Endodermal cell (in vitro differentiated cells): ENCODE measurements at places on chromosomes 12 and 14.

DNA sequence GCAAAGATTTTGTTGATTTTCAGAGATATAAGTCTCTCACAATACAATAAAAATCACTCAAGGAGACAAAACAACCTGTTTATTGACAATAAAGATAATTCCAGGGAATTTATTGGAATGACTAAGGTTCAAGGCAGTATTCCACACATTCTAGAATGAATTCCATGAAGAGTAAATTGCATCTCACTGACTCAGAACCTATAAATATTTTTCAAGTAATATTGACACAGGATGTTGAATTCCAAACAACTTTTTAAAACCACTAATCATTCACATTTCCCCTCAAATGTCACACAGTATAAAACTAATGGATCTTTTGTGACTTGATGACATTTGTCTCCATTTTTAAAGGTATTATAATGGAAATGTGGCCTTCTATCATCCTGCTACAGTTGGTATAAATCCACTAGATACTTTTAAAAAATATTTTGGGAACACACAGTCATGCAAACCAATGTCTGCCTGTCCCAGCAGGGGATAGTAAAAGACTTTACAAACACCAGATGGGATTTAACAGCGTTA, 42.1 kb upstream of the LGR5 start:
- H3K36me3 ChIP-seq = no peaks in the 10 kb centered on the region
- peaks cover 2% of the 10 kb centered on the region for H3K4me1 ChIP-seq
- H3K4me3 ChIP-seq = no peak overlapping the region
- DNase-seq = no peak
- no peak overlapping the region for H3K27ac ChIP-seq

GRCh38 chr14:22837114-22837749, 847 bp downstream of the MMP14 start:
- peak; percentile 80 for DNase-seq
- peaks cover 59% of the 10 kb centered on the region for H3K36me3 ChIP-seq
- no peaks in the 10 kb centered on the region for H3K27me3 ChIP-seq
- H3K27ac ChIP-seq = peak overlapping the region; percentile 71

GRCh38 chr12:96194576-96194889, 358 bp downstream of the ELK3 start:
- no peaks in the 10 kb centered on the region for H3K27me3 ChIP-seq
- H3K4me1 ChIP-seq = no peaks in the 10 kb centered on the region
- no peak overlapping the region for H3K27ac ChIP-seq
- H3K4me3 ChIP-seq = peak overlapping the region; percentile 89
- no peak for DNase-seq

DNA sequence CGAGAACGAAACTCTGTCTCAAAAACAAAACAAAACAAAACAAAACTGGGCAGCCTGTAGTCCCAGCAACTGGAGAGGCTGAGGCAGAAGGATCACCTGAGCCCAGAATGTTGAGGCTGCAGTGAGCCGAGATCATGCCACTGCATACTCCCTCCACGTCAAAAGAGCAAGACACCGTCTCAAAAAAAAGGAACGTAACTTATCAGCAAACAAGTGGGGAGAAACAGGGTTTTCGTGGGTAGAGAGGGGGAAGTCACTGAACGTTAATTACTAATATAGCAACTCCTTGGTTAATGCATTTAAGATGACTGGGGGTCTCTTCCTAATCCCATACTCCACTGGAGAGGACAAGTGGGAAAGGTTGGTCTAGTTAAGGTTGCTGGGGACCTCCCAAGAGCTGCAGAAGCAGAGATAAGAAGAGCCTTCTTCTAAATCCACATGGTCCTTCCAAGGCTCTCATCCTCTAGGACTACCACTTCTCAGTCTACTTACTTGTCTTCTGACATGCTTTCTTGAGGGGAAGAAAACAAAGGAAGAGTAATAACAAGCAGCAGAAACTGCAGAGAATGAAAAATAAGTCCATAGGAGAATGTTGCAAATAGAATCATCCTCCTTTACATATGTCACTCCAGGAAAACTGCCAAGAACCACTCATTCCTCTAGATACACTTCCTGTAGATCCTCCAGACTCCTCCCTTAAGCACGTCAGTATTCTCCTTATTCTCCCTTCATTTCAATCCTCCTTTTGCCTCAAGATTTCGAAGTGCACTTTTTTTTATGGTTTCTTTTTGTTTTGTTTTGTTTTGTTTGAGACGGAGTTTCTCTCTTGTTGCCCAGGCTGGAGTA, 5.8 kb downstream of the NUMB start:
- H3K36me3 ChIP-seq = peaks cover 12% of the 10 kb centered on the region
- no peak for DNase-seq
- H3K4me1 ChIP-seq = peaks cover 2% of the 10 kb centered on the region
- no peak overlapping the region for H3K4me3 ChIP-seq
- H3K27me3 ChIP-seq = no peaks in the 10 kb centered on the region
- no peak overlapping the region for H3K27ac ChIP-seq
